ENCODE measurements at places on chromosomes 2 and 18.
A peak's percentile ranks its signal among the peaks of the same experiment; 100 is the strongest.

DNA sequence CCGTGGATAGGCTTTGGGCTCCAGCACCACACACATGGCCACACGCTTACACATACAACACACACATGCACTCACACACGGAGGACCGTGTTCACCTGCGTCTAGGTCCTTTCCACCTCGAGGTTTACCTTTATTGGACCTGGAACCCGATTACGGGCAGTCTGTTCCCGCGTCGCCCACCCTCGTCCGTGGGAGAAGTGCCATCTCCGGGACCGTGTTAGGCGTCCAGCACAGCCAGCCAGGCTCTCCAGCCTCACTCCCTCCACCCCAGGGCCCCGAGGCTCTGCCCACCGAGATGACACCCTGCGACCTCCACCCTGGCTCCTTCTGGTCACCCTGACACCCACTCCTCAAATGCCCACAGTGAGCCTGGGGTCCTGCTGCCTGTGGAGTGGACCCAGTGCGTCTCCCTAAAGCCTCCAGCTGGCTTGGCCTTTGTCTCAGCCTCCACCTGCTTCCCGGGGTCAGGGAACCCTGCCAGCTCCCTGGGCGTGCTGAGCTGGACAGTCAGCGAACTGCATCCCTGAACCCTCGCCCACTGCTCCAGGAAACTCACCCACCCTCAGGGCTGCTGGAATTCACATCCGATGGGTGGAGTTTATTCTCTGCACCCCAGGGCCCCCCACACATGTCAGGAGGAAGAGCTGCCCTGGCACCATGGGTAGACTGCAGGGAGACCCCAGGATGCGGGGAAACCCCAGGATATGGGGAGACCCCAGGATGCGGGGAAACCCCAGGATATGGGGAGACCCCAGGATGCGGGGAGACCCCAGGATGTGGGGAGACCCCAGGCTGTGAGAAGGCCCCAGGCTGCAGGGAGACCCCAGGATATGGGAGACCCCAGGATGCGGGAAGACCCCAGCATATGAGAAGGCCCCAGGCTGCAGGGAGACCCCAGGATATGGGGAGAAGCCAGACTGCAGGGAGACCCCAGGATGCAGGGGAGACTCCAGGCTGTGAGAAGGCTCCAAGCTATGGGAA is 33.0 kb downstream of the ADI1 start:
- DNase-seq, result no peak

DNA sequence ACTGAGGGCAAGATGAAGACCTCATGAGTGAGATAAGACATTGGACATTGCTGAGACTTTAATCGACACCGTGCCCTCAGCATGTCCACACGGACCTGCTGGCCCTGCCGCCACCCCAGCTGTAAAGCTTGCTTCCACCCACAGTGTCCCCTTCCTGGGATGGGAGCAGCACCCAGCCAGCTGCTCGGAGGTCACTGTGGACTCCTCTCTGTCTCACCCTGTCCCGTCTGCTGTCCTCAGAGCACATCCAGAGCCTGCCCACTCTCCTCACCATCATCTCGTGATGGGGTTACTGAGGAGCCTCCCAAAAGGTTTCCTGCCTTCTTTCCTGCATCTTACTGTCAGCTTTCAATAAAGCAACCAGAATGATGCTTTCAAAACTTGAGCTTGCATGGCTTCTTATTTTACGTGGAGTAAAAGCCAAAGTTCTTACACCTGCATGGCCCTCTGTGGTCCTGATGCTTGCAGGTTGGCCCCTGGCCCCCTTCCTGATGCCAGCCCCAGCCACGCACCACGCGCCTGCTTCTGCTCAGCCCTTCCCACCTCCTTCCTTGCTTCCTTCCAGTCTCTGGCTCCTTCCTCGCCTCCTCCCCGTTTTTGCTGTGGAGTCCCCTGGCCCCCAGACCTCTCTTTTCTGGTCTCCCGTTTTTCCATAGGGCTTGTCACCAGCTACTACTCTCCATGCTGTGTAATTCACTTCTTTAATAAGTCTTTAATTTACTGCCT is 67.0 kb downstream of the DGKD start:
- no peak for DNase-seq

GRCh38 chr2:199484927-199485326 is 27.2 kb upstream of the SATB2 start:
- DNase-seq, result no peak

DNA sequence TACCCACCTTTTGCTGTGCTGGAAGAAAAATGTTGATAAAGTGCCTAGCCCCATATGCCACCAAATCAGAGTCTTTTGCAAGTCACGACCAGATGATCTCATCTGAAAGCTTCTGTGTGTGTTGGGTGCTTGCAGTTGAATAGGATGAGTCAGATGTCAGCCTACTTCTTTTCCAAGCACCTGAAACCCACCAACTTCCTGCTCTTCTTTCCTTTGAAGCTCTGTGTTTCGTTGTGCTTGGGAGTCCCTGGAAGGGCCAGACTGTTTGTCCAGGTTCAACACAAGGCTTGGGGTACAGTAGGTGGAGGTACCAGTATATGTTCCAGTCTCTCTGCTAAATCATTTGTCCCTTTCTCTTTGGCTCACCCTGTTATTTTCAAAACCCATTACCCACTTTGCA is 36.8 kb upstream of the LCLAT1 start:
- DNase-seq, result peak; percentile 30

GRCh38 chr2:55896633-55897032 is 26.9 kb downstream of the EFEMP1 start:
- no peak for DNase-seq

- no peak for DNase-seq
Measured at GRCh38 chr2:46377101-46377581, 79.9 kb downstream of the EPAS1 start.

DNA sequence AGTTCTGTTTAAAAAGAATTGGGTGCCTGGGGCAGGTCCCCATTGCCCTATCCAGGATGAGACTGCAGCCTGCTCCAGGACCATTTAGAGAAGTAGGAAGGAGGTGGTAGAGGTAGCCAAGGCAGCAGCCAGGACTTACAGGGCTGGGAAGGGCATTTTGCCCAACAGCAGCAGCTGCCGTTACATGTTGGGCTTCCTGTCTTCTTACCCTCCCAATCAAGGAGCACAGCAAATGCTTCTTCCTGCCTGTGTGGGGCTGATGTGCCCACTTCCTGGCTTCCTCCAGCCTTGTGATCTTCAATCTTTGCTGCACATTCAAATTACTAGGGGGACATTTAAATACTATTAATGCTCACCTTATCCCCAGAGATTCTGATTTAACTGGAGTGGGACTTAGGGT is 112.0 kb downstream of the QPCT start:
- peak; percentile 47 for DNase-seq

GRCh38 chr2:18930971-18931370 is 341.6 kb upstream of the NT5C1B start:
- no peak for DNase-seq

GRCh38 chr18:8163286-8163959 is 445.8 kb upstream of the RAB12 start:
- no peak for DNase-seq

DNA sequence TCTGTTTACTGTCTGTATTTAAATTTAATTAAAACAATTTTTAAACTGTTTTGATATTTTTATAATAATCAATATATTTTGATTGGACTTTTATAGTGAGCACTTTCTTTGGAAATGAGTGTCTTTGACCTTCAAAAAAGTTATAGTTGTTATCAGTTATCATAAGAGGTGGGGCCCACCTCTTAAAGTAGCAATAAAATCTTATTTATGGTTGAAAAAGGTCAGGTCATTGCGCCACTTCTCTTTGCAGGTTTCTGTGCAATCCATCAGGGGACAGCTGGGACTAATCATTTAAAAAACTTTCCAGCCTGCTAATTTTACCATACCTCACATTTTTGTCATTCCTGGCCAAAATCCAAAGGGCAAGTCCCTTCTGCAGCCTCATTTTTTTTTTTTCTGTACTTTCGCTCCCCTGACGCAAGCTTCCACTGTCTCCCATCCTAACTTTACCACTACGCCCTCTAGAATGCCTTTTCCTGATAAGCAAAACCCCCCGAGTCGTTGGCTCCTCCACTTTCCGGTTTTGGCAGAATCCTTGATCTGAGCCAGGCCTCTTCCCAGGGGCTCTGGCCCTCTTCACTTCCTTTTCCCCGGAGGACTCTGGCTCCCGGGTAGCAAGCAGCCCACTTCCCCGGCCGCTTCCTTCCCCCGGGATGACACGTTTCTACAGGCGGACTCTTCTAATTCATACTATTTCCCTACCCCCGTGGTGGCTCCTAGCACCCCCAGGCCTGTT is 1.1 kb upstream of the SEH1L start:
- peak; percentile 15 for DNase-seq

DNA sequence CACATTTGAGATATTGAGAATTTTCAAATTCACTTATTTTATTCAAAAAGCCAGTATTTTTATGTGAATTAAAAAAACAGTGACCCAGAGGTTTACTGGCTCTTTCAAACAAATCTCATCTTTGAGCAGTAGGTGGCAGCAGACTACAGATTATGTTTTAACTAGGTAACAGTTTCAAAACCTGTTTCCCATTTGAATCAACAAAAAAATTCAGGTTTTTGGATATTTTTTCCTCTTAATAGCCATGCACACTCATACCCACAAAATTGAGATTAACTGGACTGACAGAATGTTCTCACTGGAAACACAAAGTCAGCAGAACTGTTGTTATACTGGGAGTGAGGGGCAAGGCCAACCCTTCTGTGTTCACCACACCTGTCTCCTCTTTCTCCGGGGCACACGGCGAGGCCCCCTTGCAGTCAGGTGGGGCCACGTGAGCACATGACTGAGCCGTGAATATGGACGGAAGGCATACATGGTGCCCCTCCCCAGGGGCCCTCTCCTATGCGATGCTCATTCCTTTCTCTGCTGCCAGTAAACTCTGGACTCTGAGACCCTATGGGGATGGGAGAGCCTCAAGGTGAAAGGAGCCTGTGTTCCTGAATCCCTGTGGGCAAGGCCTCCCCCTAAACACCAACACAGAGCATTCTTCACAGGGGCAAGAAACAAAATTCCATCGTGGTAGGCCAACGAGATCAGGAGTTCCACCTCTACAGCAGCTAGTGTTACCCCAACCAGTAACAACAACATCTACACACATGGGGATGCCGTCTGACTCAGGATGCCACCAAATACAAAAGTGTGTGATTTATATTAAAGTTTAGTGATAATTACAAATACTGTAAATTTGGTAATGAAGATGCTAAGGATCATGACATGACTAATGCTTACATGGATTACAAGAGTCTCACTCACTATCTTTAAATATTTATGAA is 80.4 kb downstream of the LPIN2 start:
- peak; percentile 56 for DNase-seq

GRCh38 chr2:233686928-233687327 is 5.2 kb downstream of the UGT1A7 start:
- DNase-seq, result no peak

DNA sequence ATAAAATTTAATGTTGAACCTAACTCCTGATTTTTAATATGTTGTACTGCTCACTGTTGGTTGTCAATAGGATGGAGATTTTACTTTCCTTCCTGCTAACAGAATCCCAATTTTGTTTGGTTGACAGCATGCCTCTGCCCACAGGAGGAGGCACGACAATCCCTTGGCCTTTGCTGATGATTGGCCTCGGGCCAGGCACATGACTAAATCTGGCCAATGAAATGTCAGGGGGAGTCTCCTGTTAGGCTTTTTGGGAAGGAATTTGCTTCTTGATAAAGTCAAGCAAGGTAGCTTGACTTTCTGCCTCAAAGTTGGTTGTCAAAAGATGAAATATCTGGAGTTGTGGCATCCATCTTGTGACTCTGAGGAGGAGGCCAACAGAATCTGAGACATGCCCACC is 6.8 kb upstream of the TGFA start:
- DNase-seq, result no peak

DNA sequence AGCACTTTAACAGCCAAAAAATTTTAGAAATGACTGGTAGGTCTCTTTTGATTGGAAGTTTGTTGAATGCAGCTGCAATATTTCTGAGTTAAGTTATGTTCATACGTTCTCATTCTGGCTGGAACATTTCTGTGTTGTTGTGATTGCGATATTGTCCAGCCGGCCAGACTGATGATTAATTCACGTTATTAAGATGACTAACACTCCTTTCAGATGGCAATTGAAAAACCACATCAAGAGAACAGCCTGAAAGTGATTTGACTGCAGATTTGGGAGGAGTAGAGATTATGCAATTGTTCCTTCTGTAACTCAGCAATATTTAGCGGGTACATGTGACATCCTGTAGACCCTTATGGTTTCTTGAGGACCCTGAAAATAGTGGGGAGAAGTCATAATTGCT is 133.7 kb downstream of the FBXO15 start:
- no peak for DNase-seq

- no peak for DNase-seq
Measured at GRCh38 chr2:104562537-104562936, 291.4 kb upstream of the POU3F3 start.

DNA sequence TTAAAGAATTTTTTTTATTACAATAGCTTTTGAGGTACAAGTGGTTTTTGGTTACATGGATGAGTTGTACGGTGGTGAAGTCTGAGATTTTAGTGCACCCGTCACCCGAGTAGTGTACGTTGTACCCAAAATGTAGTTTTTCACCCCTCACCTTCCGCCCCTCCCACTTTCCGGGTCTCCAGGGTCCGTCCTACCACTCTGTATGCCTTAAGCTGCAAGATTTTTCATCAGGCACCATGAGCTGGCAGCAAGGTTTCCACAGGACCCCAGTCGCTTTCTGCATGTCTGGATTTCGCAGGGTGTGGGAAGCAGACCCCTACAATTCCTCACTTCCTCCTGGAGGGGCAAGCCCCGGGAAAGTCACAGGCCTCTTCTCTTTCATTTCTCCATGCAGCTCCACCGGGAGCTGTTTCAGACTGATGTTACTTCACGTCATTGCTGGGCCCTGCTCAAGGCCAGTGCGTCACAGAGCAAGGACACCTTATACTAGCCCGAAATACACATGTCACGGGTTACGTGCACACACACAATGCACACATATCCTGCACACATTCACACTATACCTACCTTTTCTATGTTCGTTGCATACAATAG is 179.1 kb downstream of the ZFP36L2 start:
- DNase-seq, result peak; percentile 25

- no peak for DNase-seq
Measured at GRCh38 chr2:6977113-6977741, 60.0 kb downstream of the RNF144A start.

- no peak for DNase-seq
Measured at GRCh38 chr18:41457765-41458326, 497.2 kb upstream of the PIK3C3 start.

- DNase-seq, result no peak
Measured at GRCh38 chr2:43831543-43832294, 6.9 kb downstream of the ABCG5 start.

GRCh38 chr2:84749442-84749841 is 131.4 kb downstream of the TRABD2A start:
- DNase-seq, result no peak
